ENCODE measurements at places on chromosomes 11 and 22. TPM values are rescaled to one million over a fixed set of nuclear protein-coding genes. Genes with fewer than 3 reads are reported as not detected.

DBX1 gene
- not detected for total RNA-seq

TMPRSS6 gene
- 1.3 TPM for total RNA-seq

IL17REL gene
- 0.10 TPM for total RNA-seq

KRTAP5-1 gene
- not detected for total RNA-seq

CREB3L1 gene
- 0.72 TPM for total RNA-seq

CCDC81 gene
- total RNA-seq: 0.47 TPM

SMTNL1 gene
- total RNA-seq: not detected

CLDN25 gene
- not detected for total RNA-seq

RIC8A gene
- total RNA-seq: 124 TPM

APOL5 gene
- total RNA-seq: not detected

NAALADL1 gene
- total RNA-seq: 26.1 TPM

IFITM10 gene
- total RNA-seq: 1.8 TPM

SYCE3 gene
- not detected for total RNA-seq
